Activated CD4-positive, alpha-beta T cell treated with anti-CD3 and anti-CD28 coated beads, Interleukin-2, amount 50 U/mL, for 16 hours (primary cell): ENCODE measurements at places on chromosomes 13 and 19.
A peak's percentile ranks its signal among the peaks of the same experiment; 100 is the strongest.

DNA sequence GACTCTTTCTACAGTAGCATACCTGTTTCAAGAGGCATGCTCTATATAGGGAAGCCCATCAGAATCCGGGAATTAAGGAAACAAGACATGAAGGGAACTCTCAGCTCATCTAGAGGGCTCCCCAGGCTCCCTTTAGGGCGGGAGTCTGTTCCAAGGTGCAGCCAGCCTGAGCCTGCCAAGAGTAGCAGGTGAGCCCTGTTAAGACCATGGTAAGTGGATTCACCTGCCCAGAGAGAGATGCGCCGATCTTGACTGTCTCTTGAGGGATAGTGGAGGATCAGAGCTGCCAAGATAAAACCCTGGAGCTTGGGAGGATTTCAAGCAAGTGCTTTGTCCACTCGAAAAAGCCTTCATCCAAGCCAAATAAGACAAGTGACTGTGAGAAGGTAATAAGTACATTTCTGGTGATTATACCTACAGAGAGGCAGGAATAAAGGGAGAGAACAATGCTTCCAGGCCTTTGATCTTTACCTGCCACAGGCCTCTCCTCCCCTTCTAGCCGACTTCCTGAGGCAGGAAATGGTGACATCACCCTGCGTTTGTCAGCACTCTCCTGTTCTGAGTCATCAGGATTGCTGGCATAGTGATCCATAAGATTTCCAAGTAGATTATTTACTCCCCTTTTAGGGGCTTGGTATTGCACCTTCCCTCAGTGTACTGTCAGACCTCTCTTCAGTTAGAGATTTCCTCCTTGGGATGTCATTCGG lies 31.5 kb downstream of the KLF5 start:
- DNase-seq: peak; percentile 33

GRCh38 chr13:77999746-78000145 lies 81.1 kb upstream of the EDNRB start:
- no peak for DNase-seq

DNA sequence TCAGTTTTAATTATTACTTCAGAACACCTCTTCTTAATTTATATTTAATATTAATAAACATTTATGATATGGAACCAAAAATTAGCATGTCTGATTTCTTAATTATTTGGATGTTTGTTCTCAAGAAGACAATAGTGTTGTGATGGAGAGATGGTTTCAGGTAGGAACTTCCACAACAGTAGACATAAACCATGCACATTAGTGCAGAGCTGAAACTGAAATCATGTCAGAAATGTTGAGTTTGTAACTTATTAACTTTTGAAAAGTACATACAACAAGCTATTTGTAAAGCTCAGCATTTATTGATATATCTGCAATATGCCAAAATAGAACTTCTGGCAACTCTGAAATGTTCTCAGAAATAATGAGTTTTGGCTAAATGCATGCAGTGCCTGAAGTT lies 11.8 kb upstream of the EDNRB start:
- no peak for DNase-seq

GRCh38 chr13:73913751-73914518 lies 220.3 kb downstream of the KLF12 start:
- DNase-seq: no peak

- peak; percentile 99 for DNase-seq
These were observed at the start of gene MYADM for GRCh38 chr19:53867225-53868090. Gene MYADM, plus strand, starts transcription at chr19:53867883. Its CDS starts 5,647 bp downstream, at chr19:53873530.

DNA sequence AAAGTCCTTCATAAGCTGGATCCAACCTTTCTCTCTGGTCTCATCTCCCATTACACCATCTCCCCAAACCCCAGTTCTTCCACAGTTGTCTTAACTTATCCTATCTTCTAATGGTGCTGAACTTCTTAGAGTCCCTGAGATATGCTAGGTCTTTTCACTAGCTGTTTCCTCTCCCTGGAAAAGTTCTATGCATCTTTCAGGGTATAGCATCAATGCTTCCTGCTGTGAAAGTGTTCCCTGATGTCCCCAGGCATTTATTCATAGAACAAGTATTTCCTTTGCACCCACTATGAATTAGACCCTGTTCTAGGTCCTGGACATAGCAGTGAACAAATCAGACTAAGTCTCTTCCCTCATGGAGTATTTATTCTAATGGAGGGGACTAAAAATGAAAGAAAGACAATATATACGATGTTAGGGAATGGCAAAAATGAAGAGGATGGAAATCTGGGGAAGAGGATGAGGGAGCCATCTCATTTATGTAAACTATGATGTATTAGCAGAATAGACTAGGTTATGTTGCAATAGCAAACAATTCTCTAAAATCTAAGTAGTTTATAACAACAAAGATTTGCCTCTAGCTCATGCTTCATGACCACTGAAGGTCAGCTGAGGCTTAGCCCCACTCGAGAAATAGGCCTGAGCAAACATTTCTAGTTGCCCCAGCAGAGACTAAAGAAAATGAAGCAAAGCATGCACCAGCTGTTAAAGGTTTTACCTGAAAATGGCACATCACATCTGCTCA lies 120.0 kb downstream of the CYSLTR2 start:
- DNase-seq: no peak

DNA sequence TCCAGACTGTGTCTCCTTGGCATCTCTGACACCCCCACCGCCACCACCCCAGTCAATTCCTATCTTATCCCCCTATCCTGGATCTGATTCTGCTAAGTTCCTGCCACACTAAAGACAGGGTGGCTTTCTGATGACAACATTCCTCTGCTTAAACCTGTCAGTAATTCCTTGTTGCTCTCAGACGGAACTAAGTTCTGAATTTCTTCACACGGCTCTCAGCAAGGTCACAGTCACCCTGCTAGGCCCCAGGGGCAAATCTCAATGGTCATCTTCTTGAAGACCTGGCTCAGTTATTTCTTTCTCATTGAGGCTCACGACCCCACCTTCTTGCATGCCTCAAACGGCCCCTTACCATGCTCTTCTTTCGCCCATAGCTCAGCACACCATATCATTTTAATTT lies 7.6 kb downstream of the ALOX5AP start:
- no peak for DNase-seq
